RPMI7951 (cell line): ENCODE measurements at places on chromosomes 6 and 20. TPM values are rescaled to one million over a fixed set of nuclear protein-coding genes. Genes with fewer than 3 reads are reported as not detected.

- no peak for DNase-seq
Measured at GRCh38 chr6:3455569-3456394, 1.1 kb downstream of the SLC22A23 start.

Gene BNIP5
- not detected in 2 replicates for total RNA-seq

DNA sequence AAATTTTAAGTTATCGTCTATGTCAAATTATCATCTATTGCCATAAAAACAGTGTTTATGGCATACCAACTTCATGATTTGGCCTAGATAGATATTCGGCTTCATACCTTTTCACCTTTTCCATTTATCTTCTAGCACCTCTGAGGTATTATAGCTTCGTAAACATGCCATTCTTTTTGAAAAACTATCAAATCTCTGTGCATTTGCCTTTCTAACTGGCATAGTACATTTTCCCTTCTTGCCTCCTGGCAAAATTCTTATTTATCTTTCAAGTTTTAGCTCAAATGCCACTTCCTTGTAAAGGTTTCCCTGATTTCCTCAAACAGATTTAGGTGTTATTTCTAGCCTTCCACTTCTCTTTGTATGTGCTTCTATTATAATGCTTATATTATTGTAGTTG lies 7.0 kb upstream of the REV3L start:
- DNase-seq: no peak

DNA sequence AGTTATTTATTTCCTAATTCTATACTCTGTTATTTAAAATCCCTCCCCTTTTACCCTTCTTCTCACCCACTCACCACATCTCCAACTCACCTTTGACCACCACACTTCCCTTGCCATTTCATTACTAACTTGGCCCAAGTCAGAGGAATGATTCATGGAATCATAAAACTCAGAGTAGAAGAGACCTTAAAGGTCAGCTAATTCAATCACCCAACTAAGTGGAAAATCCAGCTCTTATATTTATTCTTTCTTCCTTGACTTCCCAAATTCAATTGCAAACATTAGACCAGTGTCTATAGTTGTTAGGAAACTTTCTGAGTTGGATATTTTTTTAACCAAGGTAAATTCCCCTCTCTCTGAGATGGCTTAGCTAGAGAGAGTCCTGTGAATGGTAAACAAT lies 26.5 kb upstream of the HEY2 start:
- no peak for DNase-seq

- DNase-seq: no peak
Measured at GRCh38 chr6:145816392-145816791, 1.8 kb upstream of the FBXO30 start.

DNA sequence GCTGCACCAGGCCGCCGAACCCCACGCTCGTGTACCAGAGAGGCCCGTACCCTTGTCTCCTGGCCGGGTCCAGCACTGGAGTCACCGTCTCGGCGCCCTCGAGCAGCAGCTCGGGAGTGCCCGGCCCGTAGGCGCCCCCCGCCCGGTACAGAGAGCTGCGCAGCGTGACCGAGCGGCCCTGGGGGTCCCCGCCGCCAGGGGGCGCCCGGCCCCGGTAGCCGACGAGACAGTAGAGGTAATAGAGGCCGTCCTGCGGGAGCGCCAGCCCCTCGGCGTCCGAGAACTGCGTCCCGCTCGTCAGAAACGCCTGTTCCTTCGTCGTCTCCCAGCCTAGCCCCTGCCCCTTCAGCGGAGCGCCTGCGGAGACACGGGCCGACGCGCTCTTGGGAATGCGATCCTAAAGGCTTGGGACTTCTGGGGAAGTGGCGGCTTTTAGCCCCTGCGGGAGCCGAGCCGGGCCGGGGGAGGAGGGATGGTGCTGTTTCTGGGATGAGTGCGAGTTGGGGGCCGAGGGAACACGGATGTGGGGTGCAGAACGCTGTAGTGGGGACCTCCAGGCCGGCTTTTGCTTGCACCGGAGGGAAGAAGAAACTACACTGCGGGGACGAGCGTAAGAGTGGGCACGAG lies 1.3 kb downstream of the LTB start:
- peak; percentile 78 for DNase-seq

GRCh38 chr6:146183831-146184230 lies 155.0 kb downstream of the GRM1 start:
- DNase-seq: no peak

Gene SCGN
- total RNA-seq: not detected in 2 replicates

DNA sequence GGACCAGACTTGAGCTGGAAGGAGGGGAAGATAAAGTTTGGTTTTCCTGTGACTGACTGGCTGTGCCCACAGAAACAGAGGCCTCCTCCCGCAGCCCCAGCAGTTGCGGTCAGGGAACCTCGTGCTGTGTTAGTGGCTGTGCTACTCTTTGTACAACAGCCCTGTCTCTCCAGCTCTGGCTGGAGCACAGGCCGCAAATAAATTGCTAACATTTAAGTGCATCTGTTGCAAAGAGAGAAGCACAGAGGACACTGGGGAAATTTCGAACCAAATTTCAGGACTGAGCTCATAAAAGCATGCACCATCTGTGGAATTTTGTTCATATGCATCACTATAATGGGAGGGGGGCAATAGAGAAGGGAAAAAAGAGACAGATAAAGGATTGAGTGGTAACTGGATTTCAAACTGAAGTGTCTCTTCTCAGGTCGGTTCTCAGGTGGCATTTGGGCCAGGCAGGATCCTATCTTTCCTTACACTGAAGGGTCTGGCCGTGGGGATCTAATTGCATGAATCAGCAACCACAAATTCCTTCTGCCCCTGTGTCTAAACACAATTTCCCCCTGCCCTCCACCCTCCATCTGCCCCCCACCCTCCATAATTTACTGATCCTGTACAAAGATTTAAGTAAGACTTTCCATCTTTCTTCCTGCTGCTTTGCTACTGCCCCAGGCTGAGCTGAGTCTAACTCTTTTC lies 88.9 kb upstream of the ATXN1 start:
- DNase-seq: peak; percentile 87

Gene PAX1
- not detected in 2 replicates for total RNA-seq

- DNase-seq: no peak
Measured at GRCh38 chr6:25956226-25956625, 6.4 kb upstream of the TRIM38 start.

Gene OARD1
- total RNA-seq: 26.1 and 28.0 TPM in 2 replicates
